Large intestine (tissue), 12 donors: ENCODE measurements at places on chromosomes 7 and 10. TPM values are rescaled to one million over a fixed set of nuclear protein-coding genes. Genes with fewer than 3 reads are reported as not detected.

Gene EMX2
- polyA plus RNA-seq, result not detected

Gene INSYN2A
- polyA plus RNA-seq, result 0.57 TPM

Gene TMEM130
- polyA plus RNA-seq, result 4.4 TPM

Gene IFRD1
- 51.0 TPM for polyA plus RNA-seq

Gene CTAGE6
- not detected for polyA plus RNA-seq

Gene ANKRD61
- polyA plus RNA-seq, result 2.4 TPM

Gene PAPOLB
- polyA plus RNA-seq, result 0.03 TPM

Gene SPDYE9
- 0.37 TPM for polyA plus RNA-seq

Gene SSC4D
- polyA plus RNA-seq, result 1.2 TPM

Gene TMEM213
- polyA plus RNA-seq, result 0.01 TPM

Gene GPER1
- polyA plus RNA-seq, result 1.1 TPM

Gene MMS19
- 62.5 TPM for polyA plus RNA-seq

Gene NEUROG3
- 3.1 TPM for polyA plus RNA-seq

Gene ARHGAP22
- polyA plus RNA-seq, result 2.7 TPM

Gene UCMA
- polyA plus RNA-seq, result not detected

Gene ITGA8
- 9.5 TPM for polyA plus RNA-seq

Gene GOLGA7B
- polyA plus RNA-seq, result 3.9 TPM

Gene PIP
- polyA plus RNA-seq, result not detected

Gene SLC13A1
- polyA plus RNA-seq, result 1.7 TPM
